ENCODE measurements at places on chromosomes 2 and 18.

- DNase-seq, result no peak
These were observed 164.4 kb upstream of the SESTD1 start for GRCh38 chr2:179429060-179429471.

- DNase-seq, result no peak
These were observed 1705.6 kb upstream of the TMEFF2 start for GRCh38 chr2:193900292-193900691.

GRCh38 chr2:79369127-79369526 lies 143.7 kb upstream of the CTNNA2 start:
- DNase-seq, result no peak

DNA sequence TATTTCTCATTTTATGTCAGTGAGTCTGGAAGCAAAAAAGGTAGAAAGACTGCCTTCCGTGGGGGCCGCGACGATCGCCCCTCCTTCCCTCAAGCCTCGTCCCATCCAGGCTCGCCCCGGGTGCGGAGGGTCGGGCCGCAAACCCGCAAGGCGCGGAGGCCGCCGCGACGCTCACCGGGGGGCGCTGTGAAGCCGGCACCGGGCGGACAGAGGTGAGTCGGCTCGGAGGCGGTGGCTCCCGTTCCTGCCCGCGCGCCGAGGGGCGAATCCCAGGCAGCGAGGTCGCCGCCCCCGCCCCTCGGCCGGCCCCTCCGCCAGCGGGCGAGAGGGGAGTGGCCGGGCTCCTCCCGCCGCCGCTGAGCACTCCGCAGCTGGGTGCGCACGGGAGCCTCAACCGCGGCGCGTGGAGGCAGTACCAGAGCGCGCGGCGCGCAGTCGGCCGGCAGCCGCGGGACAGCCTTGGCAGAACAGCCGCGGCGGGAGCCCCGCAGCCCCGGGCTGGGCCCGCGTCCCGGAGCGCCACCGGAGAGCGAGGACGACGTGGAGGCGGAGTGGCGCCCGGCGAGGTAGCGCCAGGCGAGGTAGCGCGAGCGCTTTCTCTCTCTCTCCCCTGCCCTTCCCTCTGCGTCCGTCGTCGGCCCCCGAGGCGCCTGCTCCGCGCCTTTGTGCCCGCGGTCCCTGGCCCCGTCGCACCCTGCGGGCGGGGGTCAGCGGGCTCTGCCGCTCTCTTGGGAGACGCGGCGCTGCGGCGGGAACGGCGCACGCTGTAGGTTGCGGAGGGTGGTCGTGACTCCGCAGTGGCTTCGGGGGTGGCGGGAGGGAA lies at the start of gene MYO1B:
Gene MYO1B, plus strand, starts transcription at position 359 of the 823 bp plus-strand sequence. CDS start 31,492 bp downstream, outside the sequence.
- peak; percentile 18 for DNase-seq

GRCh38 chr18:79343567-79344207 lies 52.0 kb upstream of the NFATC1 start:
- DNase-seq, result no peak

- no peak for DNase-seq
These were observed 501.6 kb upstream of the GCFC2 start for GRCh38 chr2:76211991-76212985.

DNA sequence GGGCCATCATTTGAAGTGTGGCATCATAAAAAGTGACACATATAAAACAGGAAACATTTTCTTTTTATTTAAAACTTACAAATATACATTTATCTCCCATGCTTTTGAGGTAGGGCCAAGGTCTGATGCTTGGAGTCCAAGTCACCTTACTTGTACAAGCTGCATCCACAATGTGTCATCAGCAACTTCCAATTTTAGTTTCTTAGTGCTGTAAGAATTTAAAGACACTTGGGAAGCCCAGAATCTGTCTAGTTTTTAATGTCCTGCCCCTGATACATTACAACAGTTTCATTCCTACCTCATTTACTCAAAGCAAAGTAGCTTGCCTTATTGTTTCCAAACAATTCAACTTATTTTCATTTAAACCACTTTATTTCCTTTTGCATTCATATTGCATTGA lies 297.7 kb downstream of the MTX2 start:
- DNase-seq, result no peak

DNA sequence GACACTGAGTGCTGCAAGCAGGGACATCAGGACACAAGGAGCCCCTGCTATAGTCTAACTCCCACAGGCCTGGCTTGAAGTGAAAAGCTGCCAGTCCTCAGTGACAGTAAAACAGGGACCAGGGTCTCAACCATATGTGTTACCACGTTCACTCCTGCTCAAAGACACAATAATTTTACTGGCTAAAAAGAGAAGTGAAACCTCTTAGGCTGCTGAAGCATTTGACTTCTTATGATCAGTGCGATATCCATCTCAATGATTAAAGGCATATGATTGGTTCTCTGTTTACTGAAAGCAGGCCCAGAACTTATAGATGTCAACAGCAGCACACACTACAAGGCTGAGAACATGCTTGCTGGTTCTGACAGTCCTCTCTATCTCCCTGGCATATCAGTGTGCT lies 129.8 kb upstream of the LMAN1 start:
- DNase-seq, result no peak

GRCh38 chr2:16036951-16037350 lies 96.6 kb downstream of the MYCN start:
- DNase-seq, result no peak

- DNase-seq, result no peak
These were observed 646.2 kb downstream of the XIRP2 start for GRCh38 chr2:167534443-167534842.

GRCh38 chr2:233140978-233141377 lies 80.8 kb downstream of the INPP5D start:
- DNase-seq, result no peak

- no peak for DNase-seq
These were observed 92.0 kb downstream of the USP40 start for GRCh38 chr2:233474308-233475160.

DNA sequence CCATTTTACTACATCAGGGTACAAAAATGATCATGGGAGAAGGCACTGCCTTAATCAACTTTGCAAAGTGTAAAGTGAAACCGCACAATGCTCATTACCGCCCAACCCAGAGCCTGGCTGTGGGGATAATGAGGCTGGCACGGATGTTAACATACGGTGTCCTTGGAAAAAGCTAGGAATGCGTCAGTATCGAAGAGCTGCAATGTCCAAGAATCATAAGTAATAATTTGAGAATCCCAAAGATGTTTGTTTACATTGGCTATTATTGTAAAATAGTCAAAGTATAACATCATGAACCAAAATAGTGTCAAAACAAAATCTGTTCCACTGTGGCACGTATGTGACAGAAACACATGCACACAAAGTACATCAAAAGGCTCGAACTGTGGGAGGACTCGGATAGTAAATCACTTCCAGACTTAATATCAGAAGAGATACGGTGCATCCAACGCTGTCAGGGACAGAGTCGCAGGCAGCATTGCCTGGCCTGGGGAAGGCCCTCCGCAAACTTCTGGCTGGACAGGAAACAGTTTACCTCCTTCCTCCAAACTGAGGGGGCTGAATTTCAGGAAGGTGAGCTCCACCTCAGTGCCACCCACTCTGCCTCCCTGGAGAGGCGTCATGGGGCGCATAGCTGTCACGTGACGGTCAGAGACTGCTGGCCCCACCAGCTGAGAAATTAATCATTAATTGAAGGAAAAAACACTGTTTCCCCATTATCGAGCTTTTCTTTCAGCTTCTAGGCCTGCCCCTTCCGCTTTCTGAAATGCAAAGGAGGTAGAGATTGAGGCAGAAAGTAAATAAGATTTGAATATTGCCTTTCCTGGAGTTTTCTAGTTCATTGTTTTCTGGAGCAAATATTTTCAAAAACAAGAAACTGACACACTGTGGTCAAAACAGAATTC lies 1.8 kb upstream of the ID2 start:
- no peak for DNase-seq

GRCh38 chr2:150351922-150352321 lies 135.5 kb downstream of the RND3 start:
- no peak for DNase-seq

GRCh38 chr2:152165306-152165705 lies 10.3 kb downstream of the STAM2 start:
- no peak for DNase-seq

DNA sequence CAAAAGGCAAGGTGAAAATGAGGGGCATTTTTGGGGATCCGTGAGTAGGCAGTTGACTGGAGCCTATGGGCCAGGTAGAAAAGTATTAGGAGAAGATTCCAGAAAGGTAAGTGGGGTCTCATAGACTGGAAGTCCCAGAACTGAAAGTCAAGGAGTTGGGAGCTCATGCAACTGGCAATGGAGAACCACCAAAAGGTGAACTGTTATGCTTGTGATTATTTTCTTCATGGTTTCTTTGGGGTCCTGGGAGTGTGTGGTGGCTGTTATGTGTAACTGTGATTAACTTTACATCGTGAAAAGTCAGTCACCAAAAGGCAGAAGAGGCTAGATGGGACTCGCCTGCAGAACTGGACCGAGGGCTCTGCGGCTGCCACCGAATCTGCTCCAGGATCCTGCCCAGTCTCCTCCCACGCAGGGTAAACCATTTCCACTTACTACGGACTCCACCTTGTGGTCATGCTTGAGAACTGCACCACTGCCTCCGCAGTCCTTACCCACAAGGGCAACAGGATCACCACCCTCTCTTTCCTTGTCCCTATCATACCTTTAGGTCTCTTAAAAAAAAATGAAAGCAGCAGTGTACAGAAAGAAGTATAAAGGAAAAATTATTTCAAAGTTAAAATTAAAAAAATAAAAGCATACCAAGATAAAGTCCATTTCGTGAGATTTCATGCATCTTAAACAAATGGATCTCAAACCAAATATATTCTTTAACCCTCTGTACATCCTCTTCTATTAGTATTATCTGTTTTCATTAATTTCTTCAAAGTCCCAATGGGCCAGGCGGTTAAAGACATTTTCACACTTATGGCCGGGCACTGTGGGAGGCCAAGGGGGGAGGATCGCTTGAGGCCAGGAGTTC lies 15.6 kb upstream of the CEP68 start:
- peak; percentile 76 for DNase-seq

- DNase-seq, result no peak
These were observed 69.6 kb downstream of the SLC66A3 start for GRCh38 chr2:11224887-11225286.

- DNase-seq, result no peak
These were observed 364.2 kb downstream of the LRRTM1 start for GRCh38 chr2:79940364-79940763.

DNA sequence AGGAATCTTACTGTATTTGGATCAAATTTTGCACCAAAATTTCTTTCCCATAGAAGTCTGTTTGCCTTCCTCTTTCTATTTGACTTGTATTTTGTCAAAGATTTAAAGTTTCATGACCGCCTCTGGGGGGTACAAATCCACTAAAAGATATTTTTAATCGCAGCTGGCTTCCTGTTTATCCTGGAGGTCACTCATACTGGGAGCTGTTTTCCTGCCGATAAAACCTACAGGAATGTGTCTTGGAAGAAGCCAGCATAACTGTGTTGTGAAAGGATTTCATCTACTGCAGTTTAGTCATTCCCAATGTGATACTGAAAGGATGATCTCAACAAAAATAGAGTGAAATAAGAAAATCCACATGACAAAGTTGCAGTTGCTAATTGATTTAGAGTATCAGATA lies 184.0 kb downstream of the RIT2 start:
- no peak for DNase-seq

All from CD4-positive, alpha-beta T cell treated with Interleukin-6 at 100 ng/mL for 8 hours (primary cell).